Hepatocyte (in vitro differentiated cells): ENCODE measurements at places on chromosomes 1 and 21. TPM values are rescaled to one million over a fixed set of nuclear protein-coding genes. Genes with fewer than 3 reads are reported as not detected.

Gene RGS18
- not detected in 2 replicates for polyA plus RNA-seq

Gene BSND
- 0.18 and 0.21 TPM in 2 replicates for polyA plus RNA-seq

Gene CATSPERE
- 1.2 and 2.3 TPM in 2 replicates for polyA plus RNA-seq

Gene OPRD1
- polyA plus RNA-seq, result 0.08 and 0.12 TPM in 2 replicates

Gene CCDC28B
- 28.5 and 29.5 TPM in 2 replicates for polyA plus RNA-seq
